B cell (primary cell): ENCODE measurements at places on chromosomes 4 and X. TPM values are rescaled to one million over a fixed set of nuclear protein-coding genes. Genes with fewer than 3 reads are reported as not detected.

FGA gene
- not detected in 2 replicates for total RNA-seq

DNA sequence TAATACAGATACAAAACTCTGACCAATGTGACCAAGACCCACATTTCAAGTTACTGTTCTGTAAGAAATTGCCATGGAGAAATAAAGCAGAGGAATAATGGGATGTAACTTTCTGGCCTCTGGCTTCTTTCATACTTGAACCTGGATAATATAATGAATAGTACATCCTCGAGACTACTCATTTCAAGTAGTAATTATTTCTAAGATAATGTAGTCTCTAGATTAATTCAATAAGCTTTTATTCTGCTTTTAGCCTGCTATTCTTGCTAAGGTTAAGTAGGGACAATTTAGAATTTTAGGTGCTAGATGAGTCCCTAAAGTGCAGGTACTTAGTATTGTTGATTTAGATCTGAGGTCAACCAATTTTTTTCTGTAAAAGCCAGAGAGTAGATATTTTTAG, 178.7 kb upstream of the IL15 start:
- no peak for DNase-seq

GRCh38 chr4:73676861-73677323, 56.7 kb upstream of the RASSF6 start:
- DNase-seq: no peak

NEXMIF gene
- 2.3 and 2.5 TPM in 2 replicates for total RNA-seq

POLA1 gene
- 16.2 and 16.3 TPM in 2 replicates for total RNA-seq

DNA sequence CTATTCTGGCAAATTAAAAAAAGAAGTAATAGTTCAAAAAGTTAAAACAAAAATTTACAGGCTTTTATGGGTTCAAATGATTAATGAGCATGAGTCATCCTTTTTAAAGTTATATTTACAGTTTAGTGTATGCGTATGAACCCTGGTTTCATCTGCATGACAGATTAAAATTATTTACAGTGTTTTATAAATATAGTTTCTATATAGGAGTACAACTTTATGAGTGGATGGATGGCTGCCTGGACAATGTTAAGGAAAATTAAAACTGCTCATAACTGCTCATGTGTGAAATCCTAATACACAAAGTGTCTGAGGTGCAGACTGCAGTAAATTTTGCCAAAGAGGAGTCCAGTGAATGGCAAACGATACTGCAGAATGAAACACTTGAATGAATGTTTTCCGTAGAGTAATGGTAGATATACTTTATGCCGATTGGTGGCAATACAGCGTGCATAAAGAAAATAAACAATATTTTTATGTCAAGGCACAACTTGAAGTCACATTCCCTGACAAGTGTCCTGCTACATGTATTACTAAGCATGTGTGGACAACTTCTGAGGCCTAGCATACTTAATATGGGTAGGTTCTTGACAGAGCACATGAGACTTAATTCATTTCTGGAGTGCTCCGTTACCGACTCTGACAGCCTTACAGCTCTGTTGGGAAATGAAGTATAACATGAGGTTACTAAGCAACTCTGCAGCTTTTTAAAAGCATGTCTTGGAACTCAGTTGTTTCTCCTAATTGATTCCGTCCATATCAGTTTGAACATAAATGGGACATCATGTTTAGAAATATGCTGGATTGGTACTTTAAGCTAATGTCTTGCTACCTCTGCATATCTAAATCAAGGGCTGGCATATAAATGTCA, 985.6 kb upstream of the PCDH7 start:
- no peak for DNase-seq

CCDC120 gene
- total RNA-seq: 12.5 and 16.2 TPM in 2 replicates

TRIM60 gene
- not detected in 2 replicates for total RNA-seq

PITX2 gene
- not detected in 2 replicates for total RNA-seq

AVPR2 gene
- total RNA-seq: 0.53 TPM in 1 of 2 replicates, not detected in the other

- DNase-seq: no peak
Measured at GRCh38 chr4:6008766-6009385, 9.4 kb downstream of the C4orf50 start.

RPA4 gene
- 2.6 and 2.7 TPM in 2 replicates for total RNA-seq

DNA sequence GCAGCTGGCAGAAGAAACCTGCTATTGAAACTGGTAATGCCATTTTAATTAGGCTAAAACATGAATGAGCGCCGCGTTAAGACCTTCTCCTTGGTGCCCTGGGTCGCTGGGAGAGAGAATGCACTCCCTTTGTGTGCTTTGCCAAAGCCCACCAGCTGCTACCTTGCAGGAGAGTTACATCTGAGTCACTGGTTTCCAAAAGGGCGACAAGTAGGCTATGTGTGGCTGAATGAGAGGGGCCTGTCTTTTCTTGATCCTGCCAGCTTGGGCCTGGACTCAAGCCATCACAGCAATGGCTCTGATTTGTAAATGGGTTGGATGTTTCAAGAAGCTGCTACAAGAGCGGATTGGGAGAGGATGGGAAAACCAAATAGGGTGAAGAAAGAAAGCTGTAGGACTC, 81.5 kb downstream of the NHS start:
- no peak for DNase-seq

- no peak for DNase-seq
Measured at GRCh38 chr4:69849969-69850368, 10.0 kb downstream of the SULT1E1 start.

DNA sequence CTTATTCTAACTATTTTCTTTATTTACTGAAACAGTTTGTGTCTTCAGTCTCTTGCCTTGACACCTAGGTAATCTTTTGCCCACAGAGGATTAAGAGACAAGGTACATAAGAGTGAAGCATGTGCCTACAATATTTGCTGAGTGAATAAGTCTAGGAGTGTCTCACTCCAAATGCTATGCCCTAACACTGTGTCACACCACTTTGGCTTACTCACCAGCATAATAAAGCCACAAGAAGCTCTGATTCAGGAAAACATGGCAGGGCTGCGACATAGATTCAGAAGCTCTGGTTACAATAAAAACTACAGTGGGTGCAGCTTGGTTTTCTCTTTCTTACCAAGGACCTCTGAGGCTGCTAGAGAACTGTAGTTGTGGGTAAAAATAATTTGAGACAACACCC, 127.1 kb downstream of the RBM46 start:
- no peak for DNase-seq

PTPN13 gene
- total RNA-seq: 0.68 and 0.91 TPM in 2 replicates

DNA sequence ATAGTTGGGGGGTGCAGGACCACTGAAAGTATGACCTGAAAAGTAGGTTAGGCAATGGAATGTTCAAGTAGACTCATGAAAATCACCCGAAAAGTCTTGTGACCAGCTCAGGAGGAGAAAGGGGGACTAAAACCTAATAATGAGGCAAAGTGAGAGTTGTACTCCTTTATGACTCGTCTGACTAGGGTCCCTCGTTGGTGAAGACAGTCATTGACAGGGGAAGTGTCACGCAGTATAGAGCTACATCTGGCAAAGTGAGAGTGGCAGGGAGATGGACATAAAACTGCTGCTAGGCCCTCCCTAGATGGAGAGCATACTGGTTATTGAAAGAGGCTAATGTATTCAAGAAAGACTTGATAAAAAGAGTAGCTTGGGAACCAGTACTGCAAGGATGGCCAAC, 20.5 kb downstream of the OTUD6A start:
- DNase-seq: no peak

DNA sequence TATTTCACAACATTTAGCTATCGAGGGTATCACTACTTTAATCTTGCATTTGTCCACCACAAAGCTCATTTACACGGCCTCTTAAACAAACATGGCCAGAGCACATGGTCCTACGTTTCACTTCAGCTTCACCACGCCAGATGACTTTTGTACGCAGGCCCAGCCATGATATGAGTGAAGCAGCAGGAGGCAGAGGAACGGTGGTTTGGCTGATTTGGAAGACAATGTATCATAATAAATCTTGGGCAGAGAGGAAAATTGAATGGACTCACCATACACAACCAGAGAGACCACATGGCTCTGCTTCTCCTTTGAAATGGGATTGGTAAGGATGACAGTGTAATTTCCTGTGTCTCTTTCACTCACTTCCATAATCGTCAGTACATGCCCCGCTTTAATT, 15.3 kb downstream of the KDR start:
- no peak for DNase-seq

- no peak for DNase-seq
Measured at GRCh38 chrX:131792356-131792749, 230.7 kb upstream of the STK26 start.

GRCh38 chr4:93199492-93199891, 629.1 kb upstream of the ATOH1 start:
- no peak for DNase-seq

DNA sequence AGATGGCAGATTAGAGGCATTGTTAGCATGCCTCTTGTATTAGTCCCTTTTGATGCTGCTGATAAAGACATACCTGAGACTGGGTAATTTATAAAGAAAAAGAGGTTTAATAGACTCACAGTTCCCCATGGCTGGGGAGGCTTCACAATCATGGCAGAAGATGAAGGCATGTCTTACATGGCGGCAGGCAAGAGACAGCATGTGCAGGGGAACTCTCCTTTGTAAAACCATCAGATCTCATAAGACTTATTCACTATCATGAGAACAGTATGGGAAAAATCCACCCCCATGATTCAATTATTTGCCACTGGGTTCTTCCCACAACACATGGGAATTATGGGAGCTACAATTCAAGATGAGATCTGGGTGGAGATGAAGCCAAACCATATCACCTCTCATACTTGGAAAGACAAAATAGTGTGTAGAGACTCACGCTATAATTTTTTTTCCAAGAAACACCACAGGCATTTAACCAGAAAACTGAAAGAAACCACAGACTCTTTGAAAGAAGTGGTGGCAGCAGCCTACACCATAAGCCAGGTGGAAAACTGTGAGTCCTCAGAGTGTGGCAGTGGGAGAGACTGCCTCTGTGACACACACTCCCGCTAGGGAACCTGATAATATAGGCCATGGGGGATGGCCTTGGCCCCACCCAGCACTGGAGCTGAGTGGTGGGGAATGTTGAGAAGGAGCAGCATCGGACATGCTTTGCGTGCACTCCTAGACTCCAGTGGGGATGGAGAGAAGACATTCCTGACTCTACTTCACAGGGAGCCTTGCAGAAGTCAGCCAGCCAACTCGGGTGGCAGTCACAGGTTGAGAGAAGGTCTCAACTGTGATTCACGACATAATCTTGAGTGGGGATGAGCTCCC, 51.5 kb downstream of the SLC2A9 start:
- no peak for DNase-seq

DNA sequence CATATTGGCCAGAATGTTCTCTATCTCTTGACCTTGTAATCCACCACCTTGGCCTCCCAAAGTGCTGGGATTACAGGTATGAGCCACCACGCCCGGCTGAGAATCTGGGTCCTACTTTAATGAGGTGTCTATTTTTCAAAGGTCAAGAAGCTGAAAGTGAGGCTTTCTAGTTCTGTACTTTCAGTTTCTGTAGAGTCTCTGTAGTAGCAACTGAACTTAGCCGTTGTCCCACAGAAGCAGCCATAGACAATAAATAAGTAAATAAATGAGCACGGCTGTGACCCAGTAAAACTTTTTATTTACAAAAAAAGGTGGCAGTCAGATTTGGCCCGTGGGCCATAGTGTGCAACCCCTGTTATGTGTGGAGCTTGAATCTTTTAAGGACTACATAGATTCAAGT, 92.0 kb downstream of the FNIP2 start:
- DNase-seq: no peak

DNA sequence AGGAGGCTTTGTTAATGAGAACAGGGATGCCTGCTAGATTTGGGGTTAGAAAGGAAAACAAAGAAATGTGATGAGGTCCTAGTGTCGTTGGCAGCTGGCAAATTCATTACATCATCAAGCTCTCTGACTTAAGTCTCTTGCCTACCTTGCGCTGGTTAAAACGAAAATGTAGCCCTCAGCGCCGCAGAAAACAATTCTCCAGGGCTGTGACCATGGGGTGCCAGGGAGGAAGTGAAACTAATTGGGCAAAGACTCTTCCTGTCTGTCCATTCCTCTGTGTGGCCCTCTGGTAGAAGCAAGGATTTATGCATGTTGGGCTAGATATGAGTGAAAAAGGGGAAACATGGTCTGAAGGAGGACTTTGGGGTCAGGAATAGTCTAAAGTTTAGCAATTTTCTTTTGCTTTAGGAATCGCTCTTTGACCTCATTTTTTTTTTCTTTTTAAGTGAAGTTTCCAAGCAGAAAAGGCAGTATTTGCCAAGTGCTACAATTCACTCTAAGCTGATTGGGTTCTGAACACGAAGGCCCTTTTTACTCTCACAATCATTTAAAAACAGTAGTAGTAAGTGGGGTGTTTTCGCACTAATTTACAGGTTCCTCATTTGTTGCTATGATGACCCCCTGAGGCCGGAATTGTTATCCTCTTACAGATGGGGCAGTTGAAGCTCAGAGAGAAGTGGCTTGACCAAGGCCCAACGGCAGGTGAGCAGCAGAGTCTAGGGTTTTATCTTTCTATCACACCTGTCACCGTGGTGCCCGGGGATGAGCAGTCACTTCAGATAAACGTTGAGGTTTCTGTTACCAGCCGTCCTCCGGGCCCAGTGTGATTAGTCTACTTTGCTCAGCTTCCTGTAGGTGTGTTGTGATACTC, 27.3 kb upstream of the CHRNA9 start:
- peak; percentile 92 for DNase-seq

DNA sequence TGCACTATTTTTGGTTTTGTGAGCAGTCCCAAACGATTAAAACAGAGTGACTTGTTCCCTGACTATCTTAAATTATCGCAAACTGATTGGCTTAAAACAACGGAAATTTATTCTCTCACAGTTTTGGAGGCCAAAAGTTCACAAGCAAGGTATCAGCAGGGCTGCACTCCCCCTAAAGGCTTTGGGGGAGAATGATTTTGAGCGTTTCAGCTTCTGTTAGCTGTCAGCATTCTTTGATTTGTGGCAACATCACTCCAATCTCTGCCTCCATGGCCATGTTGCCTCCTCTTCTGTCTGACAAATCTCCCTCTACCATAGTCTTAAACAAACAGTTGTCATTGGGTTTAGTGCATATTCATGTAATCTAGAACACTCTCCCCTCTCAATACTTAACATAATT, 459.6 kb upstream of the ATOH1 start:
- no peak for DNase-seq

DNA sequence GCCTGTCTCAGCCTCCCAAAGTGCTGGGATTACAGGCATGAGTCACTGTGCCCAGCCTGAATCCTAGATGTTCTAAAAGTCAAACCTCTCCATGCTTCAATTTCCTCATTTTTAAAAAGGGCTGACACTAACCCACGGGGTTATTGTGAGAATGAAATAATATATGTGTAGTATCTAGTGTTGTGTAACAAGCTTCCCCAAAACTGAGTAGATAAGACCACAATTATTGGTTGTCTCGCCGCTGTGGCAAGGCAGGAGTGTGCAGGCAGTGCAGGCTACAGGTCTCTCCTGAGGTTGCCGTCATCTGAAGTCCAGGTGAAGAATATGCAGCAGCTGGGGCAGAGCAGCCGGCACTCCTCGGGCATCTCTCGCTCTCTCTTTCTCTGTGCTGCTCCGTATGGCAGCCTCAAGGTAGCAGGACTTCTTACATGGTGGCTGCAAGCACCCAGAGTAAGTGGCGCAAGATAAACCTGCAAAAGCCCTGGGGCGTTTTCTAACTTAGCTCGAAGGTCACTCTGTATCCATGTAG, 30.9 kb downstream of the RAB33B start:
- no peak for DNase-seq

GRCh38 chrX:146481735-146482134, 327.8 kb upstream of the CXorf51B start:
- no peak for DNase-seq

PLS3 gene
- total RNA-seq: not detected in 2 replicates
